ENCODE measurements at places on chromosomes 7 and 10.

DNA sequence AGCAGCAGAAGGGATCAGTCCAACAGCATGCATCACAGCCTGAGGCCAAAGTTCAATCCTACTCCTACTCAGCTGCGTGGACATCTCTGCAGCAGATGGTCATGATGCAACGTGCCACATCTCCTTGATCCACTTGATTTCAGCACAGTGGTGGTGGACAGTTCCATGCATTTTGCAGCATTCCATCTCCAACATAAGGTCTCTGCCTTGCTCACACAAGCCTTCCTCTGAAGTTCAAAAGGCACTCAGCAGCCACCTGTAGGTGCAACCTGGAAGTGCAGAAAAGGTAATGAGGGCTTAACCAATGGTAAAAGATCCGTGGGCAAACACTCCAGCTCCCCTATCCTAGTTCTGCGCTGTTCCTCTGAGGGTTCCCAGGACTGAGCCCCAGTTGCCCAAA, 57.5 kb upstream of the CHCHD3 start:
- DNase-seq, result no peak
- no peak overlapping the region for H3K4me3 ChIP-seq
- no peak overlapping the region for H3K27ac ChIP-seq
- H3K36me3 ChIP-seq, result no peaks in the 10 kb centered on the region

DNA sequence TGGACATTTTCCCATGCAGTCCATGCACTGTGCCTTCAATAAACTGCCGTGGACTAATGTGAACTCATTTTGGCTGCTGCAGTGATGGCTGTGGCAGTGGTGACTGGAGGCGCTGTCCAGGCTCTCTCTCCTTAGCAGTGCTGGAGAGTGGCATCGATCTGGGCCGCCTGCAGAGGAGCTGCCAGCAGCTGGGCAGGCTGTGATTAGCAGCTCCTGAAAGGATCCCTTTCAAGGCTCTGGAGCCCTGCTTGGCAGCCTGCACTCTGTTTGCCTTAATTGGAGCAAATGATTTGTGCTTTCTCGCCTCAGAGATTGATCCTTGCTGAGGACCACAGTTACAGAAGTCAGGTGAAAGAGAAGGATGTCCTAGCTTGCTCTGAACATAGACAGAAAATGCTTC, 130.1 kb upstream of the VWC2 start:
- H3K4me1 ChIP-seq, result no peaks in the 10 kb centered on the region
- no peak overlapping the region for H3K4me3 ChIP-seq
- no peak for DNase-seq
- H3K36me3 ChIP-seq, result no peaks in the 10 kb centered on the region
- no peaks in the 10 kb centered on the region for H3K27me3 ChIP-seq

- H3K27me3 ChIP-seq, result no peaks in the 10 kb centered on the region
- H3K4me1 ChIP-seq, result no peaks in the 10 kb centered on the region
- DNase-seq, result no peak
These were observed 148.0 kb upstream of the SH2B2 start for GRCh38 chr7:102138676-102139075.

DNA sequence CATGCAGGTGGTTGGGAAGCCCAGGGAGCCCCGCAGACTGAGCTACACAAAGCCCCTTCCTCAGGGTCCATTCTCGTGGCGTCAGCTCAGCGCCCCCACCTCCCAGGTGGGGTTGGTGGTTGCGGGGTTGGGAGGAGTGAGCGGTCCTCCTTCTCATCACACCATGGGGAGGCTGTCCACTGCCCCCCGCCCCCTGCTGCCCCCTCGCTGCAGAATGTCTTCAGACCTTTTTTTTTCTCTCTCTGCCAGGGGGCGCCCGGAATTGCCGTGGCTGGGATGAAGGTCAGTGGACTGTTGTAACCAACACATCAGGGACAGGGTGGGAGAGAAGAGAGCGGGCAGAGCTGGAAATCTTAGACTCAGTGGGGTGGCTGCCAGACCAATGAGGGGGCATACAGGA, 116.3 kb downstream of the COL13A1 start:
- DNase-seq, result no peak
- no peaks in the 10 kb centered on the region for H3K36me3 ChIP-seq
- peaks cover 4% of the 10 kb centered on the region for H3K27me3 ChIP-seq
- H3K27ac ChIP-seq, result no peak overlapping the region

- no peaks in the 10 kb centered on the region for H3K27me3 ChIP-seq
- H3K4me3 ChIP-seq, result no peak overlapping the region
- no peaks in the 10 kb centered on the region for H3K36me3 ChIP-seq
- H3K4me1 ChIP-seq, result no peaks in the 10 kb centered on the region
- DNase-seq, result no peak
These were observed 77.7 kb downstream of the OTUD1 start for GRCh38 chr10:23516530-23516929.

DNA sequence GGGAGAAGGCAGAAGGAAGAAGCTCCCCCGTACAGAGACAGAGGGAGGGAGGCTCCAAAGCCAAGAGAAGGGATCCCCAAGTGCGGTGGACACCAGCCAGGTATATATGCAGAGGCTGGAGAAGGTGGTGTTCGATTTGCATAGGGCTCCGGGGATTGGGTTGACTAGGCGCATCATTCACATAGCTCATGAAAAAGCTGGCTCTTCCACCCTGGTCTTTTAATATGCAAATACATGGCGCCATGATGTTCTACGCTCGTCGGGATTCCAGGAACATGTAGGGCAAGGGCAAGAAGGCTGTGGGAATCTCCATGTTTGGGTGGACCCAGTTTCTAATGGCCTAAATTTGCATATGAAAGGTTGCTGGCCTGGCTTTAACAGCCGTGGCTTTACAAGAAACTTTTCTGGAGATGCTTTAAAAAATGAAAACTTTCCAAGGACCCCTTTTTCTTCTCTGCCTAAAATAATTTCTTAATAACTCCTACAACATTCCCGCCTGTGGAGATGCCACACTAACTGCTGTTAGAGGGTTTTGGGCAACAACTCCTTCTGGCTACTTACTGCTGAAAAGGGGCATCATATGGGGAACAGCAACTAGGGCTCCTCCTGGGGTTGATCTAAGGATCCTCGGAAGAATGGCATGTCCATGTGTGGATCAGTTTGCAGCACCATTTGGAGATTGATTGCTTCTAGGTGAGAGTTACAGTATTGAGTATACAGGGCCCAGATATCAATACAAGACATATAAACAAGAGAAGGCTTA, 28.3 kb downstream of the C1GALT1 start:
- peaks cover 7% of the 10 kb centered on the region for H3K36me3 ChIP-seq
- H3K27me3 ChIP-seq, result no peaks in the 10 kb centered on the region
- no peak overlapping the region for H3K4me3 ChIP-seq
- no peak overlapping the region for H3K27ac ChIP-seq
- peaks cover 5% of the 10 kb centered on the region for H3K4me1 ChIP-seq
- no peak for DNase-seq

- DNase-seq, result peak; percentile 86
- H3K4me1 ChIP-seq, result no peaks in the 10 kb centered on the region
- H3K27me3 ChIP-seq, result peaks cover 50% of the 10 kb centered on the region
- no peaks in the 10 kb centered on the region for H3K36me3 ChIP-seq
- H3K27ac ChIP-seq, result no peak overlapping the region
These were observed 100.6 kb downstream of the FAM204A start for GRCh38 chr10:118241229-118242137.

- no peaks in the 10 kb centered on the region for H3K4me1 ChIP-seq
- H3K27me3 ChIP-seq, result no peaks in the 10 kb centered on the region
- no peak for DNase-seq
- no peak overlapping the region for H3K4me3 ChIP-seq
- no peak overlapping the region for H3K27ac ChIP-seq
These were observed 332.2 kb downstream of the CCSER2 start for GRCh38 chr10:84660450-84661159.

- H3K4me1 ChIP-seq, result peaks cover 3% of the 10 kb centered on the region
- DNase-seq, result no peak
- no peak overlapping the region for H3K4me3 ChIP-seq
These were observed 252.6 kb upstream of the IGFBP3 start for GRCh38 chr7:46173476-46174195.

- no peak overlapping the region for H3K27ac ChIP-seq
- H3K4me3 ChIP-seq, result no peak overlapping the region
- H3K27me3 ChIP-seq, result no peaks in the 10 kb centered on the region
- no peak for DNase-seq
- H3K4me1 ChIP-seq, result no peaks in the 10 kb centered on the region
- H3K36me3 ChIP-seq, result no peaks in the 10 kb centered on the region
These were observed 52.3 kb upstream of the TMEM229A start for GRCh38 chr7:124085179-124085578.

DNA sequence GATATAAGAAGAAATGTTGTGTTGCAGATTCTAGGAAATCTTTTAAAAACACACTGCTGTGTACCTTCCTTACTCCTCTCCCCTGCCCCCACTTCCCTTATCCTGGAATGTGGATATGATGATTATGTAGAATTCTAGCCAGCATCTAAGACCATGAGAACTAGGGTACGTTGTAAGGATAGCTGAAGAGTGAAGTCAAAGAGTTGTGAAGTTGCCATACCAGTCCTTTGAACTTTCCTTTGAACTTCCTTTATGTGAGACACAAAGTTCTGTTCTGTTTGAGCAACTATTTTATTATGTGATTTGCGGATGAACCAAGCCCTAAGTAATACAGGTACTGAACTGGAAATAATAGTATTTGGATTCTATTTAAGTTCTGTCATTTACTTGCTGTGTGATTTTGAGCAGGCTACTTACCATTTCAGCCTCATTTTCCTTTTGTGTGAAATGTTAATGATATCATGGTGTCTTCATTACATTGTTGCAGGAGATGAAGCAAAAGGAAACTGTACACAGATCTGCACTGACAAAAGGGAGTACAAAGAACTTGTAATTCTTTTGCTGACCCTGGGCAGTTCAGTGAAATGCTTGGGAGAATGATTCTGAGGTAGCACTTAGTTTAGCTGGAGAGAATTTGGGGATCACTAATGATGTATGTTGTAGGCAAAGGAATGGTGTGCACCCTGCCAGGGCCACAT, 31.4 kb downstream of the RPA3 start:
- no peak overlapping the region for H3K27ac ChIP-seq
- DNase-seq, result no peak
- peaks cover 29% of the 10 kb centered on the region for H3K4me1 ChIP-seq
- no peaks in the 10 kb centered on the region for H3K27me3 ChIP-seq
- H3K36me3 ChIP-seq, result no peaks in the 10 kb centered on the region

DNA sequence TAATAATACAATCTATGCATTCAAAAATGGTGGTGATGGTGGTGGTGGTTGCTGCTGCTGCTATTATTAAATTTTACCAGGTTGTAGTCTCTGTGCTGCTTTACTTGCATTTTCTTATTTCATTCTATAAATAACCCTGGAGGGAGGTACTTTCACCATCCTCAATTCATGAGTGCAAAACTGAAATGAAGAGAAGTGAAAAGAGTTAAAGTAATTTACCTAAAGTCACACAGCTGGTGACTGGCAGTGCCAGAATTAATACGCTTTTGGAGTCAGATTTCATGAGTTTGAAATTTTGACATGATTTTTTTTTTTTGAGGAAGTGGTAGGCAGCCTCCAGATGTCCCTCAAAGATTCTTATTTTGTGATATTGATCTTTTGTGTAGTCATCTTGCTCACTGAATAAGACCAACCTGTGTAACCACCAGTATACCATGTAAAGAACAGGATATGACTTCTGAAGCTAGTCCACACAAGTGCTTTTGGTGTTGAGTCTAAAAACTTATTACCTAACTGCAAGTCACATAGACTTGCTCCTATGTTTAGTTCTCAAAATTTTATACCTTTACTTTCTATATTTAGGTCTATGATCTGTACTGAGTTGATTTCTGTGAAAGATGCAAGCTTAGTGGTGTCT, 218.8 kb downstream of the ZWINT start:
- H3K4me1 ChIP-seq, result no peaks in the 10 kb centered on the region
- no peaks in the 10 kb centered on the region for H3K36me3 ChIP-seq
- no peaks in the 10 kb centered on the region for H3K27me3 ChIP-seq
- H3K27ac ChIP-seq, result no peak overlapping the region
- no peak for DNase-seq

GRCh38 chr10:30185916-30186315, 126.5 kb upstream of the JCAD start:
- H3K4me1 ChIP-seq, result peaks cover 28% of the 10 kb centered on the region
- no peaks in the 10 kb centered on the region for H3K27me3 ChIP-seq
- H3K4me3 ChIP-seq, result no peak overlapping the region
- no peaks in the 10 kb centered on the region for H3K36me3 ChIP-seq

- no peaks in the 10 kb centered on the region for H3K36me3 ChIP-seq
- H3K27me3 ChIP-seq, result peaks cover 3% of the 10 kb centered on the region
- DNase-seq, result no peak
- H3K4me1 ChIP-seq, result peaks cover 18% of the 10 kb centered on the region
- H3K27ac ChIP-seq, result no peak overlapping the region
- no peak overlapping the region for H3K4me3 ChIP-seq
These were observed 33.5 kb downstream of the KCNMA1 start for GRCh38 chr10:77604063-77604462.

- H3K27me3 ChIP-seq, result no peaks in the 10 kb centered on the region
- peak overlapping the region; percentile 72 for H3K4me3 ChIP-seq
- H3K36me3 ChIP-seq, result peaks cover 9% of the 10 kb centered on the region
- DNase-seq, result peak; percentile 83
- peak overlapping the region; percentile 85 for H3K27ac ChIP-seq
These were observed 514 bp downstream of the NHLRC2 start for GRCh38 chr10:113854761-113855588.

GRCh38 chr7:21891291-21891690, 54.4 kb downstream of the CDCA7L start:
- H3K27me3 ChIP-seq, result no peaks in the 10 kb centered on the region
- H3K4me3 ChIP-seq, result no peak overlapping the region
- no peak overlapping the region for H3K27ac ChIP-seq
- H3K36me3 ChIP-seq, result no peaks in the 10 kb centered on the region

DNA sequence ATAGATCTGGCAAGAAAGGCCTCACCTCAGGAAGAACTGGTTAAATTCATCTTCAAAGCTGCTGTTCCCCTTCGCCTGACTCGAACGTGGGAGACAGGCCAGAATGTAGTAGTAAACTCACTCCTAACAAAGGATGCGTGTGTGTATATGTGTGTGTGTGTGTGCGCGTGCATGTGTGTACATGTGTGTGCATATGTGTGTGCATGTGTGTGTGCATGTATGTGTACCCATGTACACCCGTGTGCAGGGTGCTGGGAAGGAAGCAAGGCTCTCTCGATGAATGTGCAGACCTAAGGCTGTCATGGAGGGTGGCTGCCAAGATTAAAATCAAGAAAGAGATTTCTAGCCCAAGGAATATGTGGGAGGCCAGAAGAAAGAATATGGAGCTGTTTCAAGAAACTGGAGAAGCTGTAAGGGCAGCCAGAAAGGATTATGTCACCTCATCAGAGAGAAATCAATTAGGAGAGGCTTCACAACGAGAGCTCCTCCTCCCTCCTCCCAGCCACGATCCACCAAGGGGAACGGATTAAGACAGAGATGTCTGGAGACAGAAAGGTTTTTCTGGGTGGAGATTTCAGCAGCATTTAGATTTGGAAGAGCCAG, 34.0 kb upstream of the LBX1 start:
- H3K27ac ChIP-seq, result no peak overlapping the region
- DNase-seq, result no peak
- H3K4me3 ChIP-seq, result no peak overlapping the region
- no peaks in the 10 kb centered on the region for H3K4me1 ChIP-seq

GRCh38 chr7:101161692-101162471, 3.5 kb downstream of the VGF start:
- H3K27ac ChIP-seq, result no peak overlapping the region
- H3K27me3 ChIP-seq, result peaks cover 51% of the 10 kb centered on the region
- peaks cover 45% of the 10 kb centered on the region for H3K4me1 ChIP-seq
- peak overlapping the region; percentile 47 for H3K4me3 ChIP-seq
- no peak for DNase-seq

- no peak overlapping the region for H3K27ac ChIP-seq
- peaks cover 24% of the 10 kb centered on the region for H3K4me1 ChIP-seq
- no peak for DNase-seq
- H3K36me3 ChIP-seq, result no peaks in the 10 kb centered on the region
- H3K27me3 ChIP-seq, result no peaks in the 10 kb centered on the region
These were observed 30.4 kb downstream of the PLAU start for GRCh38 chr10:73941300-73941699.

- no peaks in the 10 kb centered on the region for H3K27me3 ChIP-seq
- no peak overlapping the region for H3K27ac ChIP-seq
- DNase-seq, result no peak
- H3K4me1 ChIP-seq, result peaks cover 11% of the 10 kb centered on the region
- H3K36me3 ChIP-seq, result peaks cover 8% of the 10 kb centered on the region
- no peak overlapping the region for H3K4me3 ChIP-seq
These were observed 75.5 kb upstream of the CAPZA2 start for GRCh38 chr7:116786791-116787443.
